ENCODE measurements at places on chromosomes 7 and 10.

DNA sequence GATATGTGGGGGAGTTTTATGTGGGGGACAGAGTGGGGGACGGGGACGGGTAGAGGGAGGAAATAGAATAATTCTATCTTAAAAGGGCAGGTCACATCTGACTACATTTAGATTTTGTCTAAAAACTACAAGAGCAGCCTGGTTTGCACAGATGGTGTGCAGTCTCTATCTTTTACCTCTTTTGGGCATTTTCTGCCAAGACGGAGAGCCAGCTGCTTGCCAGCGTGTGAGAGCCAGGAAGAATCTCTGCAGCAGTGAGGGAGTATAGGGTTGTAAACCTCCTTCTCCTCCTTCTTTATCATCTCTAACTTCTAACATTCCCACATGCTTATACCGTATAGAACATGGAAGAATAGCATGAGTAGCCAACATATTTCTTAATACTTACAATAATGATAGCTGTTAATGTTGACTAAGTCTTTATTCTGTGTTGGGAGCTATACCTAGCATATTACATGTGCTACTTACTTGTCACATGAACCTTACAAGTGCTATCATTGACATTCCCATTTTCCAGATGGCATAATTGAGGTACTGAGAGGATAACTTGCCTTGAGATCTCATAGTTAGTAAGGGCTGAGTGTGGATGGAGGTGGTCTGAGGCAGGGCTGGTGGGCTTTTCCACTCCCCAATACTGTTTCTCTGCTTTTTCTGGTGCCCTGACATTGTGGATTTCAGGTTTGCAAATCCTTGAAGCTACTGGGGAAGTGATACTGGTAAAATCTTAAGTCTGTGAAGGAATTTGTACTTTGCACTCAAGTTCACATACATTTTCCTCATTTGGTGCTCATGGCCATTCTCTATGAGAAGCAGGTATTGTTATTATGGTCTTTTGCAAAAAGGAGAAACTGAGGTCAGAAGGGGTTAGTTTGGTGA, 1.1 kb downstream of the ENTPD1 start:
- no peak for DNase-seq

DNA sequence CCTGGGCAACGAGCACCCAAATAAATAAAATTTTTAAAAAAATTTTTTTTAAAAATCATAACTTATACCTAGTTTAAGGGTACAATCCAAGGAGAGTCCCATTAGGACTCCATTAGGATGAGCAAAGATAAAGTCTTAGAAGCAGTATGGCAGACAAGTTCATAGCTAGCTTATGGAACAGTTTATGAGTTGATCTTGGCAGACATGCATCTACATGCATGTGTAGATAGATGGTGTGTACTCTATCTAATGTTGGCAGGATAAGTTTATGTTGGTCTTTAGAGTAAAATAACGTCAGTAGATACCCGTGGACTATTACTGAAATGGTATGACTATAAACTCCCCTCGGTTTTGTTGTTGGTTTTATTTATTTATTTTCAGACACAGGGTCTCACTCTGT, 40.2 kb downstream of the NSUN6 start:
- DNase-seq = no peak

DNA sequence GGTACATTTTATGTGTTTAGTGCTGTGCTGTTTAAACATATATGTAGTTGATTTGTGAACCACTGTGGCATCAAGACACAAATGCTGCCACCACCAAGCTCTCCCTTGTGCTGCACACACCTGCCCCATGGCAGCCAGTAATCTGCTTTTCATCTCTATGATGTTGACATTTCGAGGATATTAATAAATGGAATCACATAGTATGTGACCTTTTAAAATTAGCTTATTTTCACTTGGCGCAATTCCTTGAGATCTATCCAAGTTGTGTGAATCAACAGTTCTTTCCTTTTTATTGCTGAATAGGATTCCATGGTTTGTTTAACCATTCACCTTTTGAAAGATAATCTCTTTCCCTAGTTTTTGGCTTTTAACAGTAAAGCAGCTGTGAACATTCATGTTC, 73.1 kb downstream of the BMPR1A start:
- no peak for DNase-seq

- DNase-seq = no peak
These were observed 702.3 kb downstream of the LRMDA start for GRCh38 chr10:76133597-76134255.

DNA sequence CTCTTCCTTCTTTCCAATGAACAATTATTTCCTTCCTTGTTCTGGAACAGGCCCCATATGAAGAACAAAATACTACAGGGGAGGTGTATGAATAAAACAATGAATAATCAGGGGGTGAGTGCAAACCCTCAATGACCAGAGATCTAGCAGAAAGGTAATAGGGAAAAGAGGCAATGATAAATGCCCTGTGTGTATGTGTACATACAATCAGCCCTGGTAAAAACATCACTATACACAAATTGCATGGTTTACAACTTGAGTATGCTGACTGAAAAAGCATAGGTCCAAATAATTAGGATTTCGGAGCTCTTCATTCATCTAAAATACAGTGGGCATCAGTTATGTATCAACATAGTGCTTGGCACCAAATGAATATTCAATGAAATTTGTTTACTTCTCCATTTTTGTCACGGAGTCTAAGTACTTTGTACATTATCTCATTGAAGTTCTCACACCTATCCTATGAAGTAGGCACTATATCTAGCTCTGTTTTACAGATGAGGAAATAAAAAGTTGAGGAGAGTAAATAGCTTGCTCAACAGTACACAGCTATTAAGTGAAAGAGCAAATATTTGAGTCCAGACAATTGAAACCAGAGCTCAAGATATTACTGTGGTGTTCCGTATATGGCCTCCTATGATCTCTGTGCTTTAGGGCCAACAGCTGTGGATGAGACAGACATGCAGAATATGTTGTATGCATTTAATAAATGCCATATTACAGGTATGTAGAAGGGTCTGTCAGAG, 1065.4 kb downstream of the SORCS3 start:
- DNase-seq = no peak

- DNase-seq = no peak
These were observed 19.5 kb downstream of the C10orf67 start for GRCh38 chr10:23325132-23325531.

DNA sequence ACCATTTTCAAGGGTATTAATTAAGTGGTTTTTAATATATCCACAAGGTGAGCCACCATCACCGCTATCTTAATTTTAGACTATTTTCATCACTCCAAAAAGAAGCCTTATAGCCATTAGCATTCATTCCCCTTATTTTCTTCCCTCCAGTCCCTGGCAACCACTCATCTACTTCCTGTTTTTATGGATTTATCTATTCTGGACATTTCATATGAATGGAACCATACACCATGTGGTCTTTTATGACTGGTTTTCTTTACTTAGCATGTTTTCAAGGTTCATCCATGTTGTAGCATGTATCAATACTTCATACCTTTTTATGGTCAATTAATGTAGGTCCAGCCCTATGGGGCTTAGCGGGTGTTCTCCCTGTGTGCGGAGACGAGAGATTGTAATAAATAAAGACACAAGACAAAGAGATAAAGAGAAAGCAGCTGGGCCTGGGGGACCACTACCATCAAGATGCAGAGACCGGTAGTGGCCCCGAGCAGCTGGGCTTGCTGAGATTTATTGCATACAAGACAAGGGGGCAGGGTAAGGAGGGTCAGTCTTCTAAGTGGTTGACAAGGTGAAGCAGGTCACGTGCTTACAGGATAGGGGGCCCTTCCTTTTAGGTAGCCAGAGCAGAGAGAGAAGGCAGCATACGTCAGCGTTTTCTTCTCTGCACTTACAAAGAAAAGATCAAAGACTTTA, 14.6 kb downstream of the WBP1L start:
- no peak for DNase-seq

DNA sequence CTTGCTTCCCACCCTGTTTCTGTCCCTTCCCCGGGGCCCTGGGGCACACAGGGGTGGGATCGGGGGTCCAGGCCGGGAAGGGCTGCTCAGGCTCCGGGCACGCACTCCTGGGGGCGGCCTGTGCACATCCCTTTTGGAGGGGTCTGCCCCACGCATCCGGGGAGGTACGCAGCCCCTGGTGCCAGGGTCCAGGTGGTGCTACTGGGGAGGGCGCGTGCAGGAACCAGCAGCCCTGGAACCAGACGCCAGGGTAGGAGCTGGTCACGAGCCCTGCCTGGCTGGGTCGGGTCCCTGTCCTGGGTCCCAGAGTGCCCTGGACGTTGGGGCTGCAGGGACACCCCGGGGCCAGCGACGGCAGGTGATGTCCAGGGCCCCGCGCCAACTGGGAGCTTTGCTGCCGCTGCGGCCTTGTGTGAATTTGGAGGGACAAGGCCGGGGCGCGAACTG, 53.4 kb downstream of the GLRX3 start:
- no peak for DNase-seq

- DNase-seq = no peak
These were observed 42.7 kb downstream of the LRMDA start for GRCh38 chr10:75474106-75474505.

DNA sequence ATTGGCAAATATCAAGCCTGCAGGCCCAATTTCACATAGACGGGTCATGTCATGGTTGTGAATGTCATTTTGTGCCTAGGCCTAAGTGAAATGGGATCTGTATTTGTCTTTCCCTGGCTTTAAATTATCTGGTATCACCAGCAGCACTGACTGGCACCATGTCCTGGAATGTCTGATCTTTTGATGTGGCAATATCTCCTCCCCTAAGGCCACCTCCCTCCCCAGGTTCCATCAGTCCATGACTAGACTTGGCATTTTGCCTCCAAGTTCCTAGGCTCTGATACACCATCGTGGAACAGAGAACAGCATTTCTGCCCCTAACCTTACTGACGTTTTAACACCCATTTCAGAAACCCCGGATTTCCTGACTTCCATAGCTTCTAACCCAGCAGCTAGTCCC, 513.9 kb downstream of the GALNT17 start:
- no peak for DNase-seq

DNA sequence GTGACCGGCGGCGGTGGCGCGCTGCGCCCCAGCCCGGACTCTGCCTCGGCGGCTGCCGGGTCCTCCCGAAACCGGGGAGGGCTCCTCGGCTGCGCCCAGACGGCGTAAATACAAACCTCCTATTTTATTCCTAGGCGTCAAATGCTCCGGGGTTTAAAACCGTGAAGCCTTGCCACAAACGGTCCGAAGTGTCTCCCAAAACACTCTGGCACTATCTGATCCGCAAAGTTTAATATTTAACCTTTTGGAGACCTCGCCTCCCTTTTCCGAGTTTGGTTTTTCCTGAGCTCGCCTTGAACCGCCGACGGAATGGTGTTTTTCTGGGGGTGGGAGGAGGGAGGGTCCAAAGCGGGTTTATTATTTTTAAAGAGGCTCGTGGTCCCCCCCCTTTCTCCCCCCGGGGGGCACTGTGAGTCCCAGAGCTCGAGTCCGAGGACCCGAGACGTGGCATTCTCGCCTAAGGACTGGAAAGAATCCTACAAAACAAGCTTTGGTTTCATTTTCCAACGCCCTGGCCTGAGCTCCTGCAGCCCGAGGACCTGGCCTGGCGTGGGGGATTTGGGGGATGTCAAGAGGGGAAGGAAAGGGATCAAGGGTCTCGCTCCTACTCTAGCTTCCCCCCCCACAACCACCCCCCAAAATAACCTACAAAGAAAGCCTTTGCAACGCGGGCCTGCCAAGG, 1.8 kb downstream of the TNRC18 start:
- peak; percentile 68 for DNase-seq

DNA sequence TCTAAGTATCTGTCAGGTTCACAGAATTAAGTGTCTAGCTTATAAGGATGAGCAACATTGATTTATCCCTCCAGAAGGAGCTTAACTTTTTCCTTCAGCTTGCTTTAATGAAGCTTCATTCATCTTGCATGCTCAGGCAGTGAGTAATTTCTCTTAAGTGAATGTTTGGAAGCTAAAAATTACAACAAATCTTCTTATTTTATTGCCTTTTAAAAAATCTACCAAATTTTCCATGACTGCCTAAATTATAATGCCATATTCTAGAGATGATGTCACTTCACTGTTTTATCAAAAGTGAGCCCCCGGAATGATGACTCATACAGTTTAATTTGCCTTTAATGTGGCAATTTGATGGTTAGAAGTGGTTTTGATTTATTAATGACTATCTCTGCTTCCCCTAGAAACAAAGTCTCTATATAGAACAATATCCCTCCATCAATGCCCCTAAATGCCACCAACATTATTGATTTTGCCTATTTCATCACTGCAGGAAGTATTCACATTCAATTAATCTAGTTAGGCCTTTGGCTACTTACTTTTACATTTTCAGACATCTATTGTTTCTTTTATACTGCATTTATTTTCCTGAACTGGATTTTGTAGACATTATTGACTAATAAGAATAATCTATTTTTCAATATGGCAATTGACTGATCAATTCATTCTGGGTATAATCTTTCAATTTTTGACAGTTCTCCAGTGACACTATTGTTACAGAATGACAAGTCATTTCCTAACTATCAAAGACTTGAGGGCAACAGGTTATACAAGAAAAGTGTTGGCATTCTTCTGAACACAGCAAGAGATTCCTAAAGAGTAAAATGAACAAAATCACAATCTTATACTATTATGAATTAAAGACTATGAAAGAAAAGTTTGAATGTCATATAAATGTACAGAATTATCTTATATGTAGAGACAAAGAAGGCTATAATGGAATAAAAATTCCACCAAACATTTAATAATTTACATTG, 139.3 kb upstream of the ODAD2 start:
- no peak for DNase-seq

- peak; percentile 65 for DNase-seq
These were observed 315.7 kb downstream of the TNS3 start for GRCh38 chr7:47266131-47266706.

Data from left ventricle myocardium superior (tissue), 1 donor.